MG63 (cell line): ENCODE measurements at places on chromosomes 7 and 10. TPM values are rescaled to one million over a fixed set of nuclear protein-coding genes. Genes with fewer than 3 reads are reported as not detected.
A peak's percentile ranks its signal among the peaks of the same experiment; 100 is the strongest.

GRCh38 chr7:38367301-38367890 is 94.0 kb upstream of the TARP start:
- no peak for DNase-seq

DNA sequence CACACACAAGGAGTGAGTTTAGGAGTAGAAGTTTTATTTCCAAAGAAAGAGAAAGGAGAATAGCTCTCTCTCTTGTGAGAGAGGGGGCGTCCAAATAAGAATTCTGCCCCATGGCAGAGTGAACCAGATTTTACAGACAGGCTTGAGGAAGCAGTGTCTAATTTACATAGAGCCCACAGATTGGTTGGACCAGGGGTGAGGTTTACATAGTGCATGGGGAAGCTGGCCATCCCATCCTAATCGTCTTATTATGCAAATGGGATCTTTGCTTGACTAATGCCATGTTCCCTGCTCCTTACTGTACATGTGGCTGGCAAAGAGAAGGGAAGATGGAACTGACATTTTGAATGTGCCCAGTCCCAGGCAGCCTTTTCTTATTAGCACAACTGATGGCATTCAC is 60.0 kb upstream of the ACSM6 start:
- no peak for DNase-seq

- no peak for DNase-seq
Observed at GRCh38 chr7:78578686-78579085, 780.1 kb downstream of the PHTF2 start.

DNA sequence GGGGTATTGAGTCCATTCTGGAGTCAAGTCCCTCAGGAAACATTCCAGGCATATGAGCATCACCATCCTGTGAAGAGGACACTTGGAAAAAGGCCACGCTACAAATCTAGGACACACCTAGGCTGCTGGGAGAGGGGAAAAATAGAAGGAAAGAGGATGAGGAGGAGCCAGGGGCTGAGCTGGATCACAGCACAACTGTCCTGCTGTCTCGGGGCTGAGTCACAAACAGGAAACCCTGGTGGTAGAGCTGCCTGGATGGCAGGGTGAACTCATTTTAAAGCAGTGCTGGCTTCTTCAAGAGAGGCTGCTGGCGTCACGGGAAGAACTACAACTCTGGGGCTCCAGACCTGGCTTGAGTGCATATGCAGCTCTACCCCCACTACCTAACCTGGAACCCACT is 151.5 kb downstream of the RNF216 start:
- DNase-seq = peak; percentile 72

- DNase-seq = peak; percentile 78
Observed at GRCh38 chr7:130180571-130181262, 24.5 kb downstream of the TMEM209 start.

DNA sequence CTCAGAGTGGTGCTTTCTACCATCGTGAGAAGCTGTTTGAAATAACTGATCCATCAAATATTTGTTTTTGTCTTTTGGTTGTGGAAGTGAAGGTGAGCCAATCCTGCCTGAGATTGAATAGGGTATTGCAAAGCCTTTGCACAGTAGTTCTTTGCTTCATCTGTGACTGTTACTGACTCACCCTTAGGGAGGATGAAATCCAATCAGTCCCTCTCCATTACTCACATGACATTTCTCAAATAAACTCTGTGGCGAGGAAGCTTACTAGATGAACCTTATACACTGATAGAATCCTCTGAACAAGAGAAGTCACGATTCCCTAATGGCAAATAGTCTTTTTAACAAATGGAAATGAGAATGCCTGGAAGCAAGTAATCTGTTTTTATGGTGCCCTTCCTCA is 31.9 kb downstream of the HEPACAM2 start:
- no peak for DNase-seq

GRCh38 chr10:27192284-27192683 is 37.1 kb downstream of the MASTL start:
- DNase-seq = peak; percentile 94

GRCh38 chr7:135736586-135737305 is 8.8 kb upstream of the SLC13A4 start:
- DNase-seq = peak; percentile 52

DNA sequence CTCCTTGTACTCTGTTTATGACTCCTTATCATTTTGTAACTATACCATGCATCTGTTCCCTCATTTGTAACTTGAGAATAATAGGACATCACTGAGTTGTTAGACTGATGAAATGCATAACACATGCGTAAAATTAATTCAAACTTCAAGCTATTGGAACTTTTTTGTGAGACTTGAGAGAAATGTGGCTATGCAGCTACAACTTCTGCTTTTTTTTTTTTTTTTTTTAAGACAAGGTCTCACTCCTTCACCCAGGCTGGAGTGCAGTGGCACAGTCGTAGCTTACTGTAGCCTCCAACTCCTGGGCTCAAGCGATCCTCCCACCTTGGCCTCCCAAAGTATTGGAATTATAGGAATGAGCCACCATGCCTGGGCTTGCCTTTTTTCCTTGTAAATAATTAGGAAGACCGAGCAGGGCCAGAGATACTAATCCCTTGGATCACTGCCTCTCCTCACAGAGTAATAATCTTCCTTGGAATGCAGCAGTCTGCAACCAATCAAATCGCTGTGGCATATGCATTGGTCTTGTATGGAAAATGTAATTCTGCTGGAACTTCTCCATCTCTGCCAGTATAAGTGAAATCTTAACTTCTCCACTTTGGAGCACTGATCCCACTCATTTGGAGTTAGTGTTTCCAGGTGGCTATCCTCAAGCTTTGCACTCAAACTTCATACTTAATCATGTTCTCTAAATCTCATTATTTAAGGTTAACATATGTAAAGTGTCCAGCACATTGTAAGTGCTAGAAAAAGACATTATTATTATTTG is 2.0 kb upstream of the PANK1 start:
- no peak for DNase-seq

GRCh38 chr7:95323410-95324129 is 762 bp downstream of the PON1 start:
- no peak for DNase-seq

DNA sequence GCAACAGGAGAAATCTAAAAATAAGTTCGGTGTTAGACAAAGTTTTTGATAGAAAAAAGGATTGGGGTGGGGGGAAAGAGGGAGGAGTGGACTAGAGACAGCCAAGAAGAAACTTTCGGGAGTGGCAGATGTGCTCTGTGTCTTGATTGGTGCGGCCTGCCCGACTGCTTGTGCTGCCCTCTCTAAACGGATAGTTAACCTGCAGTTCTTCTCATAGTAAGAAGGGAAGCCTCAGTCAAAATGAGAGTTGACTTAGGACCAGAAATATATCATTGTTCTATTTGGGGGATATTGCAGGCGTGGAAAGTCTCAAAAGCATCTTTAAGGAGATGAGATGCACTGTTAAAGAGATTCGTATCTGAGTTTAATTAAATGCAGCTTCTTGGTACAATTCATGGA is 39.3 kb downstream of the UBE3C start:
- no peak for DNase-seq

DNA sequence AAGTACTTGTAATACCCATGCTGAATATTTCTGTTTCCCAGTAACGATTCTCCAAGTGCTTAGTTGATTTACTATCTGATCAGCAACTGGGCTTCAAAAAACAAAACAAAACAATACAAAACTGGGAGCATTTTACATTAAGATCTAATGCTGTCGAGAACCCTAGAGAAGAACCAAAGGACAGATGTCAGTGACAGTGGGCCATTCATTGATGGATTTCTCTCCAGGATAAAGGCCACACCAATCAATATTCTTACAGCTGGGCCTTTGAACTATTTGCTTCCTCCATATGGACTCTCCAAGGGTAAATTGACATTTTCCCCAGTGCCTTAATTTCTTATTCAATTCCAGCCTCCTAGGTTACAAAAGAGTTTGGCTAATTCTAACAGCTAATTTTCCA is 217.5 kb downstream of the ADAM12 start:
- no peak for DNase-seq

- no peak for DNase-seq
Observed at GRCh38 chr7:148587076-148587475, 3.5 kb upstream of the C7orf33 start.

Gene INA
- total RNA-seq = not detected in 2 replicates

Gene ASB10
- not detected in 2 replicates for total RNA-seq

Gene SLC16A9
- 1.4 and 4.0 TPM in 2 replicates for total RNA-seq

Gene COA1
- 37.0 and 58.9 TPM in 2 replicates for total RNA-seq

Gene AGBL3
- 0.40 TPM in 1 of 2 replicates, not detected in the other for total RNA-seq

Gene SGPL1
- total RNA-seq = 16.4 and 19.3 TPM in 2 replicates

Gene FAM25G
- total RNA-seq = not detected in 2 replicates
